ENCODE measurements at places on chromosomes 11 and 22. TPM values are rescaled to one million over a fixed set of nuclear protein-coding genes. Genes with fewer than 3 reads are reported as not detected.

DNA sequence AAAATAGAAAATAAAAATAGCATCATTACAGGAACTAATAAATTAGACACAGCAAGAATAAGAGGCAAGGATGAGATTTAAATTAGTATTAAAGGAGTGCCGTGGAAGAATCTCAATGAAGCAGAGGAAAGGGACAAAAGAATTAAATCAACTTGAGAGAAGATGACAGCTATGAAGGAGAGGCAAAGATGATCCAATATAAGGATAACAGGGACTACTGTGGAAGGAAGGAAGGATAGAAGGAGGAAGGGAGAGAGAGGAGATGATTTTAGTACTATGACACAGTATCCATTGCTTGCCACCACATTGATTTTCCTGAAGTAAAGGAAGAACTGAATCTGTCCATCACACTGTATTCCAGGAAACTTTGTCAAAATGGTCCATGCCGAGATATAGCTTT lies 98.0 kb downstream of the EFCAB6 start:
- no peak for DNase-seq

DNA sequence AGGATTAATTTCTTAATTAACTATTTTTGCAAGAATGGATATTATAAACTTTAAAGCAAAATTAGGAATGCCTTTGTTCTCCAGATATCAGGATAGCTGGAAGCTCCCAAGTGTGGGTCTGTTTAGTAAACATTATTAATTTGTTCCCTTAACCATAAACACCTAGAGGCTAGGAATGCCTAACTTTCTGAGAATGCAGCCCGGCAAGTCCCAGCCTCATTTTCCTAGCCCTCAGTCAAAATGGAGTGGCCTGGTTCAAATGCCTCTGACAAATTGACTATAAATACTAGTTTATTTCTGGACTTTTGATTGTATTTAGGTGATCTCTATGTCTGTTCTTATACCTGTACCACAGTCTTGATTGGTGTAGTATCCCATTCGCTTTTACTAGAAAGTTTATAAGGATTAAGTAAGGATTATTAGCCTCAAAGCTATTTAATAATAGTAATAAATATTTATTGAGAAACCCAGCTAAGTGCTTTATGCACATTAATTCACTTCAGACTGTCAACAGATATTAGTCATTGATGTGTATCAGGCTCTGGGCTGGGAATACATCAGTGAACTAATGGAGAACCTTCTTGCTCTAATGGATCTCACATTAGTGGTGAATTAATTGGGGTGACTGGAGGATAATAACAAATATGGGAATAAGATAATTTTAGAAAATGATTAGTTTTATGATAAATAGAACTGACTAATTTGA lies 25.8 kb downstream of the PPME1 start:
- no peak for DNase-seq

DNA sequence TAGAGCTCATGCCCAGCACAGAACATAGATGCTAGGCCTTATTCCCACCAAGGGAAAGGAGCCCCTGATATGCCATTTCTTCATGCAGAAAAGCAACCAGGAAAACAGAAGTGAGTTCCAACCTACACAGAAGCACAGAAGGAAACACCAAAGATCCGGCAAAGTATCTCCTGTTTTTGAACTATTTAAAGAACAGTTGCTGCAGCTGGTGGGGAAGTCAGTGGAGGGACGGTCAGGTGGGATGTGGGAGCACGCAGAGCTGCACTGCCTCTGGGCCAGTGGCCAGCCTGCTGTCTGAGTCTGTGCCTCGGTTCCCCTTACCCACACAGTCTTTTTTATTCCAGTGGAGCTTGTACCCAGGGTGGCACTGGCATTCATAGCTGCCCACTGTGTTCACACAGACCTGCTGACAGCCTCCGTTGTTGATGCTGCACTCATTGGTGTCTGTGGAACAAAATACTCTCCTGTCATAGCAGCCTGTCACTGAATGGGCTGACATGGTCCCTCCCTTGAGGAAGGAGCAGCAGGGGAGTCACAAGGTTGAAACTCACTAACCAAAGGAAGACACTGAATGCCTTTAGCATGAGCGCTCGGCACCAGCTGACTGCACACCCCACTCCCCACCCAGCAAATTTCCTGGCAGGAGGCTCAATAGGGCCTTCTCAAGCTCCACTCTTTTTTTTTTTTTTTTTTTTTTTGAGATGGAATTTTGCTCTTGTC lies 37.9 kb downstream of the SCUBE2 start:
- peak; percentile 48 for DNase-seq

The KRTAP5-11 gene
- not detected for total RNA-seq

DNA sequence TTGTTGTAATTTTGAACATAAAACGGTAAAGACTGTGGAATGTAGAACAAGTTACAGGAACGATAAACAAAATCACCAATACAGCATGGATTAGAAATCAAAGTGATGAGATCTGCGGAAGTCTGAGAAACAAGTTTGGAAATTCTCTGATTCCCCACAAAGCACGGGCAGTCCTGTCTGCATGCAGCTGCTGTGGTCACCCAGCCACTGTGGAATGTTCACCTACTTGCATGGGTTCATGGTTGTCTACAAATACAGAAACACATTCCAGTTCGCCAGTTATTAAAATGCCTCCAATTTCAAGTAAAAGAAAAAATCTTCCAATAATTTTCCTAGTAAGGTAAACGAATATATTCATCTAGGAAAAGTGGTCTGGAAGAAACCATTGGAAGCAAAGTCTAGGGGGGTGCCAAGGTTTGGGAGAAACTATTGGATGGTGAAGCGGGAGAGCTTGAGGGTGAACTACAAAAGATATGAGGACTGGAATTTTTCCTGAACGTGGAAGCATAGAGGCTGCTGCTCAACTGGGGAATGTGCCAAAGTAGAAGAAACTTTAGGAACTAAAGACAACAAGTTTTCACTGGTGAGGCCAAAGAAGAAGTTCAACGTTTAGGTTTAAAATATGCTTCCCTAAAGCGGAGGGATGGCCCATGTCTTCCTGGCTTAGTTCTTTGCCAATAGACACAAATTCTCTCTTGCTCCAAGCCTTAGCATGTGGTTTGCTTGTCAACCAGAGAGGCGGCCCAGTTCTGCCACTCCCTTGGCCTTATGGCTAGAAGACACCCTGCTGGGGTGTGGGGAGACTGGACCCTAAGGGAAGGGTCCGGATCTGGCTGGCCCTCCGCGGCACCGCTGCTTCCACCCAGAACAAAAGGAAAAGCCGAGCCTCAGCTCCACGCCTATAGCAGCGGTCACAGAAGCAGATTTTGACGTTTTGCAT lies 70.2 kb downstream of the CTTN start:
- no peak for DNase-seq

The CACNA1I gene
- 0.10 TPM for total RNA-seq

DNA sequence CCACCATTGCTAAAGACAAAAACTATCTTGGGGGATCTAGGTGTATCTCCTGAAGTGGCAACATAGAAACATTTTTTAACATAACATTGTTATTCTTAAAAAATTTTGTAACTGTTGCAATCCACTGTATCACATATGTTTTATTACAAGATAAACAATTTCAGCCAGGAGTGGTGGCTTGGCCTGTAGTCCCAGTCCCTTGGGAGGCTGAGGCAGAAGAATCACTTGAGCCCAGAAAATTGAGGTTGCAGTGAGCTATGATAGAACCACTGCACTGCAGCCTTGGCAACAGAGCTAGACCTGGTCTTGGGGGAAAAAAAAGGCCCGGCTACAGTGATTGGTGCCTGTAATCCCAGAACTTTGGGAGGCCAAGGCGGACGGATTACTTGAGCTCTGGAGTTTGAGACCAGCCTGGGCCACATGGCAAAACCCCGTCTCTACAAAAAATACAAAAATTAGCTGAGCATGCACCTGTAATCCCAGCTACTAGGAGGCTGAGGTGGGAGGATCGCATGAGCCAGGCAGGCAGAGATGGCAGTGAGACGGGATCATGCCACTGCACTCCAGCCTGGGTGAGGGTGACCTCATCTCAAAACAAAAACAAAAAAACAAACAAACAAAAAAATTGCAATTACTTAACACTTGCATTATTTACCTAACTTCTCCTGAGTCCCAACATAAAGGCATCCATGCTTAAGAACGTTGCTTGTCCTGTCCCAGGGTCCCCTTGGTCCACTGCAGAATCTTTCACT lies 1.5 kb upstream of the DEPDC5 start:
- DNase-seq, result no peak

GRCh38 chr11:117544130-117544800 lies 216.6 kb downstream of the CEP164 start:
- DNase-seq, result no peak

- no peak for DNase-seq
Measured at GRCh38 chr11:126992065-126992803, 8.3 kb downstream of the KIRREL3 start.

- no peak for DNase-seq
Measured at GRCh38 chr11:116342148-116342547, 430.6 kb downstream of the BUD13 start.

DNA sequence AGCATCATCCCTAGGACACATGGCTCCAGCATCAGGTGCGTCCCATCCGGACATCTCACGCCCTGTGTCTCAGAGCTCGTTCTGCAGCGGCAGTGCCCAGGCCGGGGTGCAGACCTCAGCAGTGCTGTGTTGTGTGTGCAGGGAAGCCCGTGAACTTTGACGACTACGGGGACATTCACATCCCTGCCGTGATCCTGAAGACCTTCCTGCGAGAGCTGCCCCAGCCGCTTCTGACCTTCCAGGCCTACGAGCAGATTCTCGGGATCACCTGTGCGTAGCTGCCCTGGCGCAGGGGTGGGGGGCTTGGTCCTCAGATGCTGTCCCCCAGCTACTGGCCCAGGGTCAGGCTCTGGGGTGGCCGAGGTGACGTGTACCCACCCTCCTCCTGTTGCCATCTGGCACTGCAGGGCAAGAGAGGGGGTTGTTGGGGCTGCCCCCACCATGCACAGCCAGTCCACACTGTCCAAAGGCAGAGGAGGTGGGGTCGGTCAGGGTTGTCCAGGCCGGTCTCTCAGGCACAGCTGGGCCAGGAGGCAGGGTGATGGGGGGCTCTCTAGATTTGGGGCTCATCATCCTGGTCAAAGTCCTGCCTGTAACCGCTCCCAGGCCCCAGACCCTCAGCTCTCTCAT lies 96.5 kb downstream of the ARHGAP8 start:
- DNase-seq, result no peak

DNA sequence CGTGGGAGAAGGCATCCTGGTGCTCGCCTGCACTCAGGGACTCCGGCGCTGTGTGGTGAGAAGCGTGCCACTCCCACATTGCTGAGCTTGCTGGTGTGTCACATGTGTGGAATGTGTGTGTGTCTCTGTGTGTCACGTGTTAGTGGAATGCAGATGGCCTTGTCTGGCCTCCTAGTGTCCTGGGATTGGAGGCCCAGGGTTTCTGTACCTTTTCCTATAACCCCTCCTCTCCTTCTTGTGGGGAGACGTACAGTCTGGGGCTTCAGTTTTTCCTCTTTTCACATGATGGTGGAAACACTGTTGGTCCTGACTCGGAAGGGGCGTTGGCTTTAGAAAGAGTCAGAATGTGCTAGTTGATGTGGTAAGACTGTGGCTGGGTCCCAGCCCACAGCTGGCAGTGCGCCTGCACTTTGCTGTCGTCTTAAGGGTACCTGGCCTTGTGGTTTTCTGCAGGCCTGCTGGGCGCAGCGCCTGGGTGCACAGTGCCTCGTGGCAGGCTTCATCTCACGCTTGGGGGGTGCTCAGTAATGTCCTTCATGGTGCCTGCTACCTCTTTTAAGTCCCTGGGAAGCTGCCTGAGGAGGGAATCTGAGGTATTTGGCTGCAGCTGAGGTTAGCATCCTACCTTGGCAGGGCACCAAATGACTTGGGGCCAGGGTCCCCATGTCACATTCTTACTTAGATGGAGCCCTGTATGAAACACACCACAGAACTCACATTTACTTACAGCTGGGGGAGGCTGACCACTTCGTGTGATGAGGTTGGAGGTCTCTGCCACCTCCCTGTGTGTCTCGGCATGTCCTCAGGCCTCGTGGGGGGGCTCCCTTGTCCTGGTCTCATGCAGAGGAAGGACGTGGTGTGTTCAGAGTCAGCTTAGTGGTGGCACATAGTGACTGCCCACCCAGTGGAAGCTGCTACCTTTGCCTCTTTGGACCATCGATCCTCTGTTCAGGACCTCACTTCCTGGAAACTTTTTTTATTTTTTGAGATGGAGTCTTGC lies 61.9 kb downstream of the MED15 start:
- peak; percentile 50 for DNase-seq

- no peak for DNase-seq
Measured at GRCh38 chr22:39292031-39292462, 27.4 kb downstream of the RPL3 start.

DNA sequence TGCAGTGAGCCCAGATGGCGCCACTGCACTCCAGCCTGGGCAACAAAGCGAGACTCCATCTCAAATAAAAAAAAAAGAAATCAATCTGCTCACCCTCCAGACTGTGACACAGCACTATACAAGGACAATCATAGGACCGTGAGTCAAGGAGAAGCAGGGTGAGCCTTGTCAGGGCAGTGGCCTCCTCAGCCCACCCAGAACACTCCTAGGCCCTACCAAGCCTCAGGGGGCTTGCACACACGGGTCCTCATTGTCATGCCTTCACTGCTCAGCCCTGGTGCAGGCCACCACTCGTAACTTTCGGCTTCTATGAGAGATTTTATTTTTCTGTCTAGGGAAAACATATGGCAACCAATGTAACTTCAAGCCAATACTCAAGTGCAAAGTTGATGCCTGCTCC lies 35.8 kb downstream of the DGCR2 start:
- no peak for DNase-seq

The TRPM5 gene
- total RNA-seq, result 0.41 TPM

DNA sequence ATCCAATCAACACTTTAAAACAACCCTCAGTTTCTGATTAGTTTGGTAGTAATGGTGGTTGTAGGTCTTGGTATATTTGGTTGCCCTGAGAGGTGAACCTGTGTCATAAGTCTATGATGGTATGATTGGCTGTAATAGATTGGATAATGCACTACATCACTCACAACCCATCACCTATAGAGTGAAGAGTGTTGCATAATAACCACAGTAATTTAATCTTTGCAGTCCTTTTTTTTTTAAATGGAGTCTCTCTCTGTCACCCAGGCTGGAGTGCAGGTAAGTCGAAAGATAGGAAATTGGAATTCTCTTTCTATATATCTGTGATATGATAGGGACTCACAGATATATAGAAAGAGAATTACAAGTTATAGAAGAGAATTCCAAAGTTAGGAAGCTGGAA lies 133.4 kb upstream of the PGR start:
- DNase-seq, result no peak

DNA sequence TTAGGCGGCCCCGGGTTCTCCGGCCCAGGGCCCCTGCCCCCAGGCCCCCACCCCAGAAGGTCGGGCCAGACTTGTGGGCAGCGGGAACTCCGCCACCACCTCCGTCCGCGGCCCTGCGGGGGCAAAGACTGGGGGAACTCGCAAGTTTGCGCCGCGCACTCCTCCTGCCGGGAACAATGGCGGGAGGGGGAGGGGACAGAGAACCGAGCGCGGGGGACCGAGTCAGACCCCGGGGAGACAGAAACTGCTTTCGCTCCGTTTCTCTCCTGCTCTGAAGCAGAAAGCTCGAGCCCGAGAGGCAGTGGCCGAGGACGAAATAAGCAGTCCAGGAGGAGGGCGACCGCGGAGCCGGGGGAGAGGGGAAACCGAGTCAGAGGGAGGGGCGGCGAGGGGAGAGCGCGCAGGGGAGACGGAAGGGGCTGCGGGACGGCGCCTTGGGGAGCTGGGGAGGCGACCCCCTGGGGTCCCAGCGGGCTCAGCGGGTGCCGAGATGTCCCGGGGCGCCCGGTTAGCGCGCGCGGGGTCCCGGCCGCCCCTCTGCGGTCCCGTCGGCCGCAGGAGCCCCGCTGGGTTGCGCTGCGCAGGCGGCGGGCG lies 555 bp downstream of the TP53I11 start:
- peak; percentile 58 for DNase-seq
